ENCODE measurements at places on chromosomes 16 and 17.

DNA sequence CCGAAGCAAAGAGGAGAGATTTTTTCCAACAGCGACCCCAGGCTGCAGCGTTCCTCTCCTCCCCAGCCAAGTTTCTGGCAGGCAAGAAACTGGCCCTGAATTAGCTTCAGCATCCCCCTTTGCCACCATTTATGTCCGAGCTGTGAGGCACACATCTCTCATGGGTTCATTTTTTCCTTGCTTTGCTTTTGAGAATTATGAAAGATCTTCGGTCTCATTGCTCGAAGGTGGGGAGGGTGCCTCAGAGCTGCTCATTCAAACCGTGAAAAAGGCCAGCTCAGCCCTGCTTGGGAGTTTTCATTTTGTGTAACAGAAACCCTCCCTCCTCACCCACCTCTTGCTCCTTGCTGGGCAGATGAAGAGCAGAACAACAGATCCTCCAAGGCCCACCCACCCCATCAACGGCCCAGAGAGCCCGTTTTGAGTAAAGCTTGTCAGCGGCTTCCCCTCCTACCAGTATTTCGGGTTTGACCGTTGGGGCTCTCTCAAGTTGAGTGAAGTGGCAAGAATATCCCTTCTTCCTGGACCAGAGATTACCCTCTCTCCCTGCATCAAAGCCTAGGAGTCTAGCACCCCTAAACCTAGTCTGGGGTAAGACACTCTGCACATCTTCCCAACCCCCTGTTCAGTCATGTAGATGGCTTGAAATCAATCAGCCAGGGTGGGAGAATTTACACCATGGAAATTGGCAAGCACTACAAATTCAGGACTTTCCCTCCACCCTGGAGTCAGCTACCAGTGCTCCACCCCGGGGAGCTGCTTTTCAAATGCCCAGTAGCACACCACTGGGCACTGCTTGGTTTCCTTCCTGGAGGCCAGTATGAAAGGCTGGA lies 1.8 kb downstream of the CCR7 start:
- no peak for DNase-seq

- DNase-seq = no peak
Measured at GRCh38 chr16:67428146-67428731, 2.7 kb upstream of the HSD11B2 start.

- DNase-seq = no peak
Measured at GRCh38 chr16:50742576-50743200, 802 bp downstream of the CYLD start.

GRCh38 chr16:14015033-14015432 lies 56.1 kb upstream of the MRTFB start:
- no peak for DNase-seq

DNA sequence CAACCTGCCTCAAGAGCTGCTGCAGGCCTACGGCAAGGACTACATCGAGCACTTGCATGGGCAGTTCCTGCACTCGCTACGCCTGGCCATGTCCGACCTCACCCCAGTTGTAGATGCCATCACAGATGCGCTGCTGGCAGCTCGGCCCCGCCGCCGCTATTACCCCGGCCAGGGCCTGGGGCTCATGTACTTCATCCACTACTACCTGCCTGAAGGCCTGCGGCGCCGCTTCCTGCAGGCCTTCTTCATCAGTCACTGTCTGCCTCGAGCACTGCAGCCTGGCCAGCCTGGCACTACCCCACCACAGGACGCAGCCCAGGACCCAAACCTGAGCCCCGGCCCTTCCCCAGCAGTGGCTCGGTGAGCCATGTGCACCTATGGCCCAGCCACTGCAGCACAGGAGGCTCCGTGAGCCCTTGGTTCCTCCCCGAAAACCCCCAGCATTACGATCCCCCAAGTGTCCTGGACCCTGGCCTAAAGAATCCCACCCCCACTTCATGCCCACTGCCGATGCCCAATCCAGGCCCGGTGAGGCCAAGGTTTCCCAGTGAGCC lies 5.8 kb downstream of the HSD11B2 start:
- DNase-seq = no peak

- DNase-seq = no peak
Measured at GRCh38 chr17:48570325-48571023, 7.7 kb downstream of the HOXB4 start.

DNA sequence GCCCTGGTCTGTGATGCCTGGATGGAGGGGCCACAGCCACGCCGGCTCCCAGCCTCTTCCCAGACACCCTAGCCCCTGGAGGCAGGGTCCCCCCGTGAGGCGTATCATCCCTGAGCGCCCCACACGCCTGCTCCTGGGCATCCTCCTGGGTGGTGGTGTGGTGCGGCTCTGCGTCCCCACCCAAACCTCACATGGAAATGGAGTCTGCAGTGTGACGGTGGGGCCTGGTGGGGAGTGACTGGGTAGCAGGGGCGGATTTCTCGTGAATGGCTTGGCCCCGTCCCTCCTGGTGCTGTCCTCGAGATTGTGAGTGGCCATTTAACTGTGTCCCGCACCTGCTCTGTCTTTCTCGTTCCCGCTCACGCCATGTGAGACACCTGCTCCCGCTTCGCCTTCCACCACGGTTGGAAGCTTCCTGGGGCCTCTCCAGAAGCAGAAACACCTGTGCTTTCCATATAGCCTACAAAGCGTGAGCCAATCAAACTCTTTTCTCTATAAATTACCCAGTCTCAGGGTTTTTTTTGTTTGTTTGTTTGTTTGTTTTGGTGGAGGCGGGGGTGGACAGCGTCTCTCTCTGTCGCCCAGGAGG lies 5.9 kb upstream of the SSTR5 start:
- DNase-seq = no peak

- DNase-seq = no peak
Measured at GRCh38 chr16:89550421-89551007, 10.0 kb upstream of the RPL13 start.

DNA sequence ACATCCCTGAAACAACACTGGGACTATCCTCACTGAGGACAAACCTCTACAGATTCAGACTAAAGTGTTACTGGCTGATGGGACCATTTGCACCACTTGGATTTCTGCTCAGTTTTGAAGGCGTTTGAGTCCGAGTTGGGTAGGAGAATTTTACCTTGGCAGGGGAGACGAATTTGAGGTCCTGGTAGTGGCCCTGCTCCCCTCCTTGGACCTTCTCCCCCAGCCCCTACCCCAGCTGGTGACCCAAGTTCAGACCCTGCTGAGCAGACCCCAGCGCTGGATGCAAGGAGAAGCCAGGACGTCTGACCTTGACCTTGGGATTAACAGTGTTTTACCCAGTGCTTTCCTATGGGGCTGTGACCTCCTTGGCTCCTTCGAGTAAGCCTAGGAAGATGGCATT lies 13.6 kb downstream of the CACNG5 start:
- DNase-seq = no peak

DNA sequence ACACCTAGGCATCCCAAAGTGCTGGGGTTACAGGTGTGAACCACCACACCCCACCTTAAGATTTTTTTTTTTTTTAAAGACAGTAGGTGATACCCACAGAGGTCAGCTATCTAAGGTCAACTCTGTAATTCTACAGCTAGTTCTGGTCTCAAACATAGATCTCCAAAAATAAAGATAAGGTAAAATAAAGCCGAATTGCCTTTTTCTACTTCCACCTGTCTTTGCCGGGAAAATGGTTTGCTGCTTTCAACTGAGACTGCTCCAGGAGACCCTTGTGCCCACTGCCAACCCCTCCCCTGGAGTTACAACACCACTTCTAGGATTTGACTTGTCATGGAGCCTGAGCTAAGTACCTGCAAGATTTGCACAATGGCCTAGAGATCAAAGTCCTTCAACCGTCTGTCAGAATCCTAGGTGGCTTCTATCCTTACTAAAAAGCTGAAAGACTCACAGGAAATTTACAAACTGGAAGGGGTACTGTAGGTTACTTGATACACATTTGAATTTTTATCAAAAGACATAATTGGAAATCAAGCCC lies 4.7 kb upstream of the CNOT1 start:
- DNase-seq = no peak

- DNase-seq = no peak
Measured at GRCh38 chr17:74019271-74019670, 184.2 kb upstream of the RPL38 start.

DNA sequence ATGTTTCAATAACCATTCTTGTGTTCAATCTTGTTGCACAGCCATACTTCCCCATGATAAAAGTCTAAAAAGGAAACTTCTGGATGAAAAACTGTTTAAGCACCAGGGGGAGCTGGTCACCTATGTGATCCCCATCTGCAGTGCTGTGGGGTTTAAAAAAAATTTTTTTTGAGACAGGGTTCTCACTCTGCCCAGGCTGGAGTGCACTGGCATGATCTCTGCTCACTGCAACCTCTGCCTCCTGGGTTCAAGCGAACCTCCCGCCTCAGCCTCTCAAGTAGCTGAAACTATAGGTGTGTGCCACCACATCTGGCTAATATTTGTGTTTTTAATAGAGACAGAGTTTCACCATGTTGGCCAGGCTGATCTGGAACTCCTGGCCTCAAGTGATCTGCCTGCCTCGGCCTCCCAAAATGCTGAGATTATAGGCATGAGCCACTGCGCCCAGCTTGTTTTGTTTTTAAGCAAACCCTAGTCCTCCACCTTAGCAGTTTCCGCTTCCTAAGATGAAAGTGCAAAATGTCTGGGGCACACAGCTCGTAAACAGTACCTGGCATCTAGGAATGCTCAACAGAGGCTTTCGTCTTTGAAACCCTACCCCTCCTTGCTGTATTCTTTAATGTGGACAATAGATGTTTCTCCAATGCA lies 25.4 kb downstream of the DNAJA2 start:
- DNase-seq = peak; percentile 11

GRCh38 chr16:4591191-4591590 lies 23.5 kb downstream of the UBALD1 start:
- no peak for DNase-seq

- DNase-seq = no peak
Measured at GRCh38 chr16:90083139-90083538, 6.0 kb upstream of the PRDM7 start.

GRCh38 chr16:27547134-27547533 lies 2.6 kb downstream of the GTF3C1 start:
- DNase-seq = no peak

DNA sequence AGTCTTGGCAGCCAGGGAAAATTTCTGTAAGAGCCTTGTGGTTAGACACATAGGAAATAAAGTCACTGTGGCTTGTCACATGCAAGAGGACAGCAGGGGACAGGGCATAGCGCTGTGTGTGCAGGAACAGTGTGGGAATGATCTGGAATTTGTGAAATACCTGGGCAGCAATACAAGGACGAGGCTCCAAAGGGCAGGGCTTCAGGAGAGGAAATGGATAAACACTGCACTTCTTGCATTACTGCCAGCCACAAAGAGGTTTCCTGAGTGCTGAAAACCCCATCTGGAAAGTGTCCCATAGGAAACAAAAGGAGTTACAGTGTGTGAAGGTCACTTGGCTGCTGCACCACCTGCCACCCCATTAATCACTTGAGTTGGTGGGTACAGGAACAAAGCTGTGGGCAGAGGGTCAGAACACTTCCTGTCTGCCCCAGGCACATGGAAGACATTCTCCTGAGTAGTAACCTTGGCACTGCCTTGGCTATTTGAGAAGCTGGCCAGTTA lies 12.1 kb upstream of the HP start:
- no peak for DNase-seq

DNA sequence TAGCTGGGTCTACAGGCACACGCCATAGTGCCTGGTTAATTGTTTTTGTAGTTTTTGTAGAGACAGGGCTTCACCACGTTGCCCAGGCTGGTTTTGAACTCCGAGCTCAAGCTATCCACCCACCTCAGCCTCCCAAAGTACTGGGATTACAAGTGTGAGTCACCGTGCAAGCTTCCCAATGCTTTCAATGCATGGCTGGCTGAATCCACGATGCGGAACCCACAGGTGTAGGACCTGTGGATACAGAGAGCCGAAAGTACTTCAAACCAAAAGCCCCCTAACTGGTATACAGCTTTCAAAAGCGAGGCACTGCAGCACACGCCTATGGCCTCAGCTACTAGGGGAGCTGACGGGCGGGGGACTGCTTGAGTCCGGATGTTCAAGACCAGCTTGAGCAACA lies 44.8 kb downstream of the METTL16 start:
- DNase-seq = no peak

DNA sequence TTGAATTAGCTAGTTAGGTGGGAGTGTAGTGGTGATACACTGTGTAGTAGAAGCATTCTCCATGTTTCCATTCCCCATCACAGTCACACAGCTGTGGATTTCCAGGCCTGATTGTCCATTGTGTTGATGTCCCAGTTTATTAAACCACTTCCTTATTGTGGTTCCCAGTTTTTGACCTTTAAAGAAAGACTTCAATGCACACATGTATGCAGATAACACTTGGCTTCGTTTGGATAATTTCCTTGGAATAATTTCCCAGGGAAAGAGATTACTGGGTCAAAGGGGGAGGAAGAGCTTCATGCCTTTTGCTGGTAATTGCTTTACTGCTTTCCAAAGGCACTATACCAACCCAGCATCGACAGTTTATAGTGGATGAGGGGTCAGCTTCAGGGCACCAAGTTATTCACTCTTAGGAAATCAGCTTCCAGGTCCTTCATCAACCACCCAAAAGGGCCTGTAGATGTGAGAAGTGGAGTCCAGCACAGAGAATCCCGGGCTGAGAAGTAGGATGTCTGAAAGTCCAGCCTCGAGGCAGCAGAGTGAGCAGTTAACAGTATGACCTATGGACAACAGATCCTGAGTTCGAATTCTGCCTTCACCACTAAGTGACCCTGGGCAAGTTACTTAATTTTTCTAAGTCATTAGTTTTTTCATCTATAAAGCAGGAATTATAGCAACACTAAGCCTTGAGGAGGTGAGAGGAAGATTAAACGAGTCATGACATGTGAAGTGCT lies 31.3 kb upstream of the TNS4 start:
- DNase-seq = no peak

DNA sequence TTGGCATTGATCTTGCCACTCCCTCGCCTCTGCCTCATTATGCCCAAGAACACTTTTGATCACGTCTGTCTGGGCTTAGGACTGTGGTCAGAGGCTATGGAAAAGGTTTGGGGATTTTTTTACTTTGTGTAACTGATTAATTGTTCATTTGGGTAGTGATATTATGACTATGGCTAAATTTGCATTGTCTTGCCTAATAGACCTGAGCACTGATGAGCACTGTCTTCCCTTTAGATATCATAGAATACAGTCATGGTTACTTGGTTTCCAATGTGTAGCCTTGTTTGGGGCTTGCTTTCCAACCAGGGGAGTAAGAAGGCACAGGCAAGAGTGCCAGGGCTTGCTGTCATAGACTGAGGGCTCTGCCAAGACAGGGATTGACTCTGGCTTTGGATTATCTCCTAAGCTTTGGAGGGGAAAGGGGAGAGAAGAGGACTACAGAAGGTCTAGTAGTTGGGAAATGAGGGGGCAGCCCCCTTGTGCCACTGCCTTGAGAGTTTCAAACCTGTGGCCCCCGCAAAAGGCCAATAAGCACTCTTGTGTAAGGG lies 13.7 kb downstream of the LIMD2 start:
- no peak for DNase-seq

DNA sequence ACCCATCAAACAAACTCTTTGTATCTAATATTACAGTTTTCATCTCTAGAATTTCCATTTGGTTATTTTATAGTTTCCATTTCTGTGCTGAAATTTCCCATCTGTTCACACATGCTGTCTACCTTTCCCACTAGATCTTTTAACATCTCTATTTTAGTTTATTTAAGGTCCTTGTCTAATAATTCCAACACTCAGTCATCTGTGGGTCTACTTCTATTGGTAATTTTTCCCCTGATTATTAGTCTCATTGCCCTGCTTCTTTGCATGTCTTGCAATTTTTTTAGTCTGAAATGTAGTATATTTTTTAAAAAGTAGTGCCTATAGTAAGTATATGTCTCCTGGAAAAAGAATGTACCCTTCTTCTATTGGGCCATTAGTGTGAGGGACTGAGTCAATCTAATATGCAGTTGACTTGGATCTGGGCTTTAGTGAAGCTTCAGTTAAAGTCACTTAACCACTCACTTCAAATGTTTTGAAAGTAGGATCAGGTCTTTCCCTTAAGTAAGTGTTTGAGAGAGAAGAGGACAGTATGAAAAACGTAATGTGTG lies 370.8 kb downstream of the SEC14L1 start:
- DNase-seq = no peak

All from CMK (cell line).